GM10248 (cell line): ENCODE measurements at places on chromosomes 12 and 14.

DNA sequence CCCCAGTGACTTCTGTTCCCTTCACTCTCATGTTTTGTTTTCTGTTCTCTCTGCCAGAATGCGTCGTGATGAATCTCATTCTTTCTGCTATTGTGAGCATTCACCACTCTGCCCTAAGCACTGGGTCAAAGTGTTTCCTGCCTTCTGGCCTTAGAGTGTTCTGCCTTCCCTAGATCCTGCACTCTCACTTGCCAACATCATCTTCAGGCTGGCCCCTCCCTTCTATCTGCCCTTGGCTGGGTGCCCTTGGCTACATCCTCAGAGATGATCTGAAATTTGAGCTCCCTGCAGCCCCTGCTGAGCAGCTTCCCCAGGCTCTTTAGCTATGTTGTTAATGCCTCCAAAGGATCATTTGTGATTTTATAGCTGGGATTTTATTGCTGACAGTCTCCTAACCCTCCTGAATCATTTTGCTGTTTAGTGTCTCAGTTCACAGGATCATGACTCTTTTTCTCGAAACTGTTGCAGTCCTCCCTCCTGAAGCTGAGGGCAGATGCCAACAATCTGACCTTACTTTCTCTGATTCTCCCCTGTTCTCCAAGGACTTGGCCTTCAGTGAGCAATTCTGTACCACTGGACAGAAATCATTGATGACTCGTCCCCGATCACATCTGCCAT, 4.5 kb downstream of the DHRS2 start:
- DNase-seq = peak; percentile 2

DNA sequence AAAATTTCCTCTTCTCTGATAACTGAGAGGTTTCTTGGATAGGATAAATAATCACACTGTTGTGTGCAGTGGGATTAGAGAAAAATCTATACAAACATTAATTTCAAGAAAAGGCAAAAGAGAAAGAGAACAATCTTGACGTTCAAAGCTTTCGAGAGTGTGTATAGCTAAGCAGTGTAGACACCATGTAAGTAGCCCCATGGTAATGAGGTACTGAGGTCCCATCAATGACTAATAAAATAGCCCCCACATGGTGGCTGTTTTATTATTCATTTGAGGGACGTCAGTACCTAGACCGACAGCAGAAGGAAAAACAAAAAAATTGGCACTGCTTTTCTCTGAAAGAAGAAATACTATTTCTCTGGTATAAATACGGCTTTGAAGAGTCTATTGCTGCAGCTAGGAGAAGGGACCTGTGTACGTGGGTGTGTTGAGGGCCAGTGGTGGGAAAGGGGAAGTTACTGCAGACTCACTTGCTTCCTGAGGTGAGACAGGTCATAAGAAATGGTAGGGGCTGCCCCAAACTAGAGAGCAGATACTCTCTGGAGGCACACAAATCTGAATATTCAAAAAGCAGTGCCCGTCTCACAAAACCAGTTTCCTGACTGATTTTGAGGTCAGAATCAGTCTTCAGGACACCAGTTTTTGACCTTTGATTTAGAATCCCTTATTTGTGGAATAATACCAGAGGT, 339.8 kb downstream of the EMP1 start:
- peak; percentile 70 for DNase-seq

DNA sequence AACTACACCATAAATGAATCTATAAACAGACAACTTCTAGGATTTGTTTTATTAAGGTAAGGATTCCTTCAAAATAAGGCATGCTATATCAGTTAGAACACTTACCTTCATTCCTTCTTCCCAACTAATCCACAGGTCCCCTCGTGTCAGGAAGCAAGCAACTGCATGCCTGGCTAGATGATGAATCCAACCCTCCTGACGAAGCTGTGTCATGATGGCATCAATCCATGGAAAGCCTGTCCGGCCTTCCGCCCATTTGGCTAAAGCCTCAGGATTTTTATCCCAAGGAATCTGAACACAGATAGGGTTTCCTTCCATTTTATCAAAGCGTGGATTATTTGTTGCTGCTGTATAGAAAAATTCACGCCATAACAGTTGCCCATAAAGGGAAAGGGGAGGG, 12.5 kb upstream of the MTERF2 start:
- no peak for DNase-seq

- no peak for DNase-seq
Measured at GRCh38 chr12:58046271-58046670, 104.9 kb downstream of the ATP23 start.

- DNase-seq = no peak
Measured at GRCh38 chr14:63663428-63664341, 22.0 kb upstream of the WDR89 start.
